ENCODE measurements at places on chromosomes 13 and 19. TPM values are rescaled to one million over a fixed set of nuclear protein-coding genes. Genes with fewer than 3 reads are reported as not detected.

- no peak for DNase-seq
Measured at GRCh38 chr13:109426690-109426990, 359.7 kb downstream of the IRS2 start.

DNA sequence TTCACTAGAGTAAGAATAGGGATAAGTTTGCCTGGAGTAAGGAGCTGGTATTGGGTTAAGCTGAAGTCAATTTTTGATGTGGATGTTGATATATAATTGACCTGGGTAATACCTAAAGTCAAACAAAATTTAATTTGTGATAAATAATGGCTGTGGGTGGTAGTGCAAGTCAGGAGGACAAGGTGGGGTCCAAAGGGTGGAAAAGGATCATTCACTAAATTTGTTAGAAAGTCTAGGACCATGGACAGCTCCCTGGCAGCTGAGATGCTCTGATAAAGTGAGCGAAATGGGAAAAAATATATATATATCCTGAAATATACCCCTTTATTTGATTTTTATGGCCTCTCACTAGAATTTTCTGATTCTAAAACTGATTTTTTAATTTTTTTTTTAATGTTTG, 463.5 kb downstream of the GPC6 start:
- peak; percentile 26 for DNase-seq

DNA sequence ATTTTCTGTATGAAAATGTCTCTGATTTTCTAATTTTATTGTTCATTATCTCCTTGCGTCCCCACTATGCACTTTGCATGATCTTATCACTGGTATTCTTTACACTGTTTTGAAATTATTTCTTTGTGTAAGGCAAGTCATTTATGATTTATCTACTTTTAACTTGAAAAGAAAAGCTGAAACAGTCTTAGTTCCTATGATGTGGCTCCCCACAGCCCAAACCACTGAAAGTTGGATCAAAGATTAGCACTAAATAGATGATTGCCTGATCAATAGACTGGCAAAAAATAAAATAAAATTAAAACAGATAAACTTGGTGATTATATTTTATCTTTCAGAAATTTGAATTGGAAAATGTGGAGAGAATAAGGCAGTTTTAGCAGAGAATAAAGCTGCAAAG, 1101.9 kb downstream of the PCDH9 start:
- no peak for DNase-seq

DNA sequence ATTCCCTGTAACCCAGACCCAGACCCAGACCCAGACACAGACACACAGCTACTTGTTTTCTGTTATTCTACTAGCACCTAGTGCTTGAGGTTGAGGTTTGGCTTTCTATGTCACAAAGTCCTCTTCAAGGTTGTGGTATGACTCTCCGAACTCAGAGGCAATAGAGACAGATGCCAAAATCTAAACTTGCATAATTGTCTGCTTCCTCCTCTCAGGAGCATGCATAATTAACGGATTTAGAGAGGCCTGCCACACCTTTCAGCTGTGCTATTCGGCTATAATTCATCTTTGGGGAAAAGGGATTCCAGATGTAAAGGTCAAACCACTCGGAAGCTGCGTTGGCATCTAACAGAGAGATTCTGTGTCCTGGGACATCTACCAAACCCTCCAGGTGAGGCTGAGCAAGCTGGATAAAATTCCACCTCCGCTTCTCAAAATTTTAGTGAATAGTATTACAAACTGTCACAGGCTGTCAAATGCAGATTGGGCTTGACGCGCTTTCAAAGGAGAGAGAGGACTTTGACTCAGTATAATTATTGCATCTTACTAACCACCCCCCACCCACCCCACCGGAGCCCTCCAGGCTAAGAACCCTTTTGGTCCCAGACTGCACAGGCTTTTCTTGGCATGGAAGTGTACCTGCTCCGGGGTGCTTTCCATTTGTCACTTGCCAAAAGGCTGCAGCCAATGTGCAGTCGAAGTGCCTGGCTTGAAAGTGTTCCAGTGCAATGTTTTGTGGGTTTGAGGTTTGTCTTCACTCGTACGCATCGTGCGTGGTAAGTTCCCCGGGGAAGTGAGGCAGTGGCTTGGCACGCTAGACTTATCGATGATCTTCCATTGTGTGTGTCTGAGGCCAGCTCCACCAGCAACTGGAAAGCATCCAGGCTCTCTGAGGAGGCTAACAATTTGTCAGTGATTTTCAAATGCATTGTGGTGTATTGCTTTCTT, 194.1 kb downstream of the TDRD3 start:
- DNase-seq: no peak

DNA sequence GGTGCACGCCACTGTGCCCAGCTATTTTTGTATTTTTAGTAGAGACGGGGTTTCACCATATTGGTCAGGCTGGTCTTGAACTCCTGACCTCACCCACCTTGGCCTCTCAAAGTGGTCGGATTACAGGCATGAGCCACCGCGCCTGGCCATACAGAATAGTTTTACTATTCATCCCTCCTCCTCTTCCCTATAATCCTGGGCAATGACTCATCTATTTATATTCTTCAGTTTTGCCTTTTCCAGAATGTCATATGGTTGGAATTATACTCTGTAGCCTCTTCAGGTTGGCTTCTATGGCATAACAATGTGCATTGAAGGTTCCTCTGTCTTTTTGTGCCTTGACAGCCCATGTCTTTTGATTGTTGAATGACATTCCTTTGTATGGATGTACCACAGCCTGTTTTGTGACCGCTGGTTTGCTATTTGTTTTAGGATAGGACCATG, 22.2 kb upstream of the LRP3 start:
- no peak for DNase-seq

GRCh38 chr13:75873494-75873893, 237.4 kb downstream of the LMO7 start:
- DNase-seq: no peak

DNA sequence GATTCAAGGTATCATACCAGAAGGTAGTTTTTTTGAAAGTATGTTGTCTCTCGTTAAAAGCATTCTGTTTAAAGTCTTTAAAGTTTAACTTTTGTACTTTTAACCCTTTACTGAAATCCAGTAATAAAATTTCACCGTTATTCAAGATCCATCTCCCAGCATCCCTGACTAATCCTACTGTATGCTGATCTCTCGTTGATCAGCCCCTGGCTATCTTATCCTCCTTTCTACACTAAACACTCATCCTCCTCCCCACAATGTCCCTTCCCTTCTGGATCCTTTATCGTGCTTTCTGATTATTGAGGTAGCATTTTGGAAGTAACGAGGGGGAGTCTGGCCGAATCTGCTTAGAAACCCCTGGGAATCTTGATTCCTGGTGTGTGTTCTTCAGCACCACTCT, 1.3 kb downstream of the TPP2 start:
- DNase-seq: no peak

- no peak for DNase-seq
Measured at GRCh38 chr13:39485314-39485700, 117.7 kb downstream of the LHFPL6 start.

ZSCAN5B gene
- not detected for total RNA-seq

DNA sequence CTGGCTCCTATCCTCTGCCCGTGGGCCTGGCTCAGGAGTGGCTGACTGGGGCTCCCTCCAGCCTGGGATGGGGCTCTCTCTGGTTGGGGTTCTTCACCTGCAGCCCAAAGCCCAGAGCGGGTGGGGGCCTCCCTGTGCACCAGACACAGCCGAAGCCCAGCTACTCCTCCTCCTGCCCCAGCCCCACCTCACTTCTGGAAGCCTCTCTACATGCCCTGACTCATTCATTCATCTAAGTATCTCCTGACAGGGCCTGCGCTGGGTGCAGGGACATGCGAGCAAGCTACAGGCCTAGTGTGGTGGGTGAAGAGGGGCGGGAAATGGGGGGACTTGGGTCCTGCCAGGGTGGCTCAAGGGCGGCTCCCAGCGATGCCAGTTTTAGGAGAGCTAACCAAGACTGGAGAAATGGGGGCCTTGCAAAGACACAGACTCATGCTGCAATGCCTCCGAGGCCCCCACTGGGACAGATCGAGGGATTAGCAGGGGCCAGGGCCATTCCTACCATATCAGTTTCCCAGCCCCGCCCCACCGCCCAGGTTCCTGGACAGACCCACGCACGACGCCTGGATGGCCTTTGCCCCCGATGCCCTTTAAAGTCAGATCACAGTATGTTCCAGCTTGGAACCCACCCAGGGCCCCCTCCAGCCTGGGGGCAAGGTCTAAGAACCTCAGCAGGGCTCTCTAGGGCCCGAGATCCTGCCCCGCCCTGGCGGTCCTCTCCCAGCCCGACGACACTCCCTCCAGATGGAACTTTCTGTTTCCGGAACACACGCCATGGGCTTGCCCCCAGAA, 12.6 kb downstream of the LSM4 start:
- DNase-seq: no peak

All from neural crest cell (in vitro differentiated cells).